NCI-H2081 (cell line): ENCODE measurements at places on chromosomes 5 and 9.

- DNase-seq: no peak
These were observed 18.9 kb upstream of the MGAT1 start for GRCh38 chr5:180821538-180821937.

DNA sequence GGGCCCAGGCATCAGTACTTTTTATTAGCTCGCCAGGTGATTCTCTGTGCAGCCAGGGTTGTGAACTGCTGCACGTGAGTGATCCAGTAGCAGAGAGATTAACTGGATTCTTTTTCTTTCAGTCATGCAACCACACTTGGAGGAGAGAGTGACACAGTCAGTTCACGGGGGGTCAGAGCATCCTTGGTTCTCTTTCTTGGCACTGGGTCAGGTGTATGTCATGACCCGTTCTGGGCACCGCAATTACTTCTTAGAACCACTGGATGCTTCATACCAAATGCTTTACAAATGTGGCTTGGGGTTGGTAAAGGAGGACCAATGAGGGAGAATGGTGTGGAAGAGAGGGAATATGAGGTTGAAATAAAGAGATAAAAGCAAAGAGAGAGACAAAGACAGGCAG, 368.7 kb downstream of the MLLT3 start:
- no peak for DNase-seq

- DNase-seq: no peak
These were observed 34.9 kb upstream of the FOXI1 start for GRCh38 chr5:170070556-170071412.

DNA sequence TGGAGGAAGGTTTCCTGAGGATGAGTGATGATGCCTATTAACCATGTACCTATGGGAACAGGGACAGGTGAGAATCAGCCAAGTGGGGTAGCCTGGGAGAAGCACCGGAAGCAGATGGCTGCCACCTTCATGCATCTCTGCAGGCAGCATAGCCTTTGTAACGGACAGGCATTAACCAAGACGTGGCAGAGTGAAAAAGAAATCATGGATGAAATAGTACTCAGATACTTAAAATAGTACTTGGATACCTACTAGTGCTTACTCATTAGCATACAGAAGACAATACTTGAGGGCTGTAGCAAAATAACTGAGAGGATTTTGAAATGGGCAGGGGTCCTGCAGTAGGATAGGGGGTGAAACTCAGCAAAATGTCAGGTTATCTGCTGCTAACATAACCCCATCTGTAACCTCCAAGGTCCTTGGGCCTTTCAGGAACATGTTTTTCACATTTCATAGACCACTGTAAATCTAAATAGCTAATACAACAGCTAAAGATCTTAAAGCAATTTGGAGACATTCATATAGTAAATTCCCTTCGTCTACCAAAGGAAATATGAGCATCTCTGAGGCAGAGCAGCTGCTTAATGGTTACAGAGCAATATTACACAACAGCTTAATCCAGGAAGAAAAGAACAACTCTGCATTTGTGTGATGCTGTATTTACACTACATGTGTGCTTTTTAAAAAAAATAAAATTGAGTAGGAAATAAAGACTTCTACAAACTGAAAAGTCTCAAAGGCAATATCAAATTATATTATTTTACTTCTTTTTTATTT, 154.3 kb downstream of the NFIB start:
- DNase-seq: peak; percentile 70

GRCh38 chr5:67672636-67673035, 476.0 kb upstream of the CD180 start:
- no peak for DNase-seq

GRCh38 chr9:13380903-13381302, 101.4 kb upstream of the MPDZ start:
- DNase-seq: no peak

- no peak for DNase-seq
These were observed 13.9 kb downstream of the RAB14 start for GRCh38 chr9:121187636-121188305.

- DNase-seq: no peak
These were observed 126.7 kb downstream of the GADD45G start for GRCh38 chr9:89731262-89732182.
